ENCODE measurements at places on chromosomes 11 and 22.
A peak's percentile ranks its signal among the peaks of the same experiment; 100 is the strongest.

GRCh38 chr11:61899146-61899841 is 7.9 kb upstream of the FADS3 start:
- no peak for DNase-seq

GRCh38 chr11:30735946-30736345 is 149.8 kb upstream of the MPPED2 start:
- DNase-seq: no peak

- no peak for DNase-seq
These were observed at the start of gene FGF4 for GRCh38 chr11:69775163-69775755. Gene FGF4 (minus strand): TSS chr11:69775341. CDS start chr11:69775084, 257 bp downstream.

DNA sequence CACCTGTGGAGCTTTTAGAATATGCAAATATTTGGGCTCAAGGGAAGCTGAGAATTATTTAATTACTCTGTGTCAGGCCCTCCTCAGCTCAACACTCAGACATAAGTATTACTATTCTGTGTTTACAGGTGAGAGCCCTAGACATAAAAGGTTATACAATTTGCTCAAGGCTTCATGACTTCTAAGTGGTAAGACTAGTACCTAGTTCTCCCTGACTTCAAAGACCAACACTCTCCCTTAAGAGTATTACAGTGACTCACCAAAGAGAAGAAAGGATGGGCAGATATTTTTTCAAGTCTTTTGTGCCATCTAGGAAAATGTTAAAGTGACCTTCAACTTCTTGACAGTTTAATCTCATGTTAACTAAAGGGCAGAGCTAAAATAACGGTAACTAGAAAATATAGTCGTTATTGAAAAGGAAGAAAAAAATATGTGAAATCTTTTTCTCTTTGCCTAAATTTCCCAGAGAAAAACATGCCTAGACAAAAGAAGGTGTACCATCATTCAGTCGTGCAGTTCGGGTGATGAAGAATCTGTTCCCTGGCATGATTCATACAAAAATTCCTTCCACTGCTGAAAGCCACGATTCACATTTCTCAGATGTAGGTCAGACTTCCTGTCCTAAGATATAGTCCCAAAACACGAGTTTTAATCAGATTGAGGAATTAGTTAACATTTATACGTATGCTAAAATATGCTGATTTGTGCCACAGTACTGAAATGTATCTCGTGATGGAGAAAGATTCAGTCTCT is 849.1 kb upstream of the API5 start:
- no peak for DNase-seq

GRCh38 chr11:10439351-10439750 is 15.7 kb upstream of the AMPD3 start:
- DNase-seq: peak; percentile 19

DNA sequence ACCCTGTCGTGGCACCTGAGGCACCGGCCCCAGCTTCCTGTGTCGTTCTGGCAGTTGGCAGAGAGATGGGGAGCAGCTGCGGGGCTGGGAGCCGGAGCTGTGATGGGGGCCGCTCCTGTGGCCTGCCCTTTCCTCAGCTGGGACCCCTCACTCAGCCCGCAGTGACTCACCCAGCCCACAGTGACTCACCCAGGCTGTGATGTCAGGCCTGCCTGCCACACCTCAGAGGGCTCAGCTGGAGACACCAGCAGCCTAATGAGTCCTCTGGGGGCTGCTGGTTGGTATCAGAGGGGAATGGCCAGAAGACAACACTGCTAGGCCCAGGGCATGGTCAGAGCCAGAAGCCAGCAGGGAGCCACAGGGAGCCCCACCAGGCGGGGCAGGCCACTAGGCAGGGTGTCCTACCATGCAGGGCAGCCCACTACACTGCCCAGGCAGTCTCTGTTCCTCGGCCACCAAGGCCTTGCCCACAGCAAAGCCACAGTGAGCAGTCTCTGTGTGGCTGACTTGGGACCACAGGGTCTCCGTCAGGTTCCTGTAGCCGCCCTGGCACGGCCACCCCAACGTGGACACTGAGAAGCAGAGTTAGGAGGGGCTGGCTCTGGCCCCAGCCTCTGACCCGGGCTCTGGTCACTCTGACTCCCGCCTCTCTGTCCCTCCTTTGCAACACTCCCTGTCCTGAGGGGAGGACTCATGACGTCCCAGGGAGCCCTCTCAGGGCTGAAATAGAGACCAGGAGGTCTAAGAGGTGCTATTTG is 4.2 kb upstream of the FXYD2 start:
- no peak for DNase-seq
